ENCODE measurements at places on chromosomes 12 and 14.

GRCh38 chr12:113683574-113683973 lies 211.9 kb upstream of the LHX5 start:
- DNase-seq: no peak

DNA sequence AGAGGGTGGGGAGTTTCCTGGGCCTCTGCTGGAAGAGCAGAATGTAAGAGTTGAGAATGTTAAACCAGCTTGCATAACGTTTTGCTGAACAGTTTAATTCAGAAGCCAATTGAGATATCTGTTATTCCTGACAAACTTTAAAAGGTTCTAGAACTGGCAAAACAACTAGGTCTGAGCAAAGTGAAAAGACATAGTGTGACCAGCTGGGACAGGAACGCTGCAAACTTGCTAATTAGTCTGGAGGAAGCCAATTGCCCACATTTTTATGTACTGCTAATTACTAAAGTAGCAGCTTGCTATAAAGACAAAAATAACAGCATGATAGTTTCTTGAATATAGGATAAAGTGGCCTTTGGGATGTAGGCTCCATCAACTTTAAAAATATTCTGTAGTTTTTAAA lies 704.9 kb downstream of the NRXN3 start:
- no peak for DNase-seq

DNA sequence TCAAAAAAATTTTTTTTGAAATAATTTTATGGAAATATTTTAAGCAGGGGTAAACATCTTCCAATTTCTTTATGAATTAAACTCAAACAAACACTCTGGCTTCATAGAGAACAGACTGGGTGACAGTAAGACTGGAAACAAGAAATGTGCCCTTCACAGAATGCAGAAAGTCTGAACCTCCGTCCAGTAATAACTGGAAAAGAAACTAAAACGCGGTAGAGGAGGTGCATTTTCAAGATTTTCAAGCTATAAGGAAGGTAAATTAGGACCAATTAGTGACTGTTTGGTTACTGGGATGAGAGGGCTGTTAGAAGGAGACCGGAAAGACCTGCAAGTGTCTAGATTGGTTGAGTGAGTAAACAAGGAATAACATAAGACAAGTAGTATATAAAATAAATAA lies 245.7 kb downstream of the CEP128 start:
- DNase-seq: no peak

DNA sequence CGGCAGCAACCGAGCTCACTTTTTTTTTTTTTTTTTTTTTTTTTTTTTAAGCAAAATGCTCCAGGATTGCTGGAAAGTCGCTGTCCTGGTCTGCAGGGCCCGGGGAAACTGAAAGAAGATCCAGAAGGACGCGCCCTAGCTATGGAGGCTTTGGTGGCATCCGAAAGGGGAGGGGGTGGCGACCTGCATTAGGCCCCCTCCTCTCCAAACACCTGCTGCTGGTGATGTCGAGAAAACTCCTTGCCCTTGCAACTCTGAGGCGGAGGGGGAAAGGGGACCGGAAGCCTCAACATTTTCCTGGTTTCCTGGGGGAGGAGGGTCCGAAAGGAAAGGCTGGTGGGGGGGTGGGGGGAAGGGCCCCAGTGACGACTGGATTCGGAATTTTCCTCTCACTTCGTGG lies 421.1 kb downstream of the VRK1 start:
- DNase-seq: no peak
